ENCODE measurements at places on chromosomes 5 and 9. TPM values are rescaled to one million over a fixed set of nuclear protein-coding genes. Genes with fewer than 3 reads are reported as not detected.

- DNase-seq: no peak
Observed at GRCh38 chr9:78370991-78371390, 74.1 kb downstream of the PSAT1 start.

DNA sequence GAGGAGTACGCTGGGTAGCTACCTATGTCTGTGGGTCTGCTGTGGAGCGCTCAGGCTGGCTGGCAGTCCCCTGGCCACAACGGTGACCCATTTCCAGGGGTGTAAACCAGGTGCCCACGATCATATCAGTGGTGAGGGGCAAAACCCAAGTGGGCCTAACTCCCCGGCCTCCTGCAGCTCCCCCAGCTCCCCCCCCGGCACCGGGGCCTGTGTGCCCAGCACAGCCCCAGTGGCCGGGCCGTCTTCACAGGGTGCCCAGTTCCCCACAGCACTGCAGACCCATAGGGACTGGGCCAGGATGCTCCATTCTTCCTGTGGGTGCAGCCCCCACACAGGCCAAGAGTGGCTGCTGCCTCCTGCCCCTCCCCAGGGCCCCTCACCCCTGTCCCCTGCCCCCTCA lies 958 bp upstream of the LCN8 start:
- DNase-seq: no peak

GRCh38 chr9:84970432-84970831 lies 300.9 kb downstream of the NTRK2 start:
- no peak for DNase-seq

ERP44 gene
- 11.5 TPM for total RNA-seq

- no peak for DNase-seq
Observed at GRCh38 chr9:99002706-99003105, 59.0 kb downstream of the COL15A1 start.

DNA sequence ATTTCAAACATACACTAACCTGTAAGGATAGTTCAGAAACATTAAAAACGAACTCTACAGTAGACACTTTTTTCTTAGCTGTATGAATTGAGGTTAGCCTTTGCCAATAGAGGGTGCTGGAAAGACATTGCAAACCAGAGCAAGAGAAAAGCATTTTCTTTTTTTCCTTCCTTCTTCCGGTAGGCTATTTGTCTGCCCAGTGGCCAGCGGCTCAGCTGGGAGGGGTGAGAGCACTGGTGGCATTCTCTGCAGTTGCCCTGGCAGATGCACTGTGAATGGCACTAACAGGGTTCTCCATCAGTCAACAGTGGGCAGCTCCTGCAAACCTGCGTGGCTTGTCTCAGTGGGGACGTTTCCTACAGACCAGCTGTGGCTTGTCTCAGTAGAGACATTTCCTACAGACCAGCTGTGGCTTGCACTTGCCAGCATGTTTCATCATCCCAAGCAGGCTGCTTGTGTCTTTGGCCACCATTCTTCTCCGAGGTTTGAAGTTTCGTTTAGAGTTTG lies 984.5 kb upstream of the CDH18 start:
- no peak for DNase-seq

DNA sequence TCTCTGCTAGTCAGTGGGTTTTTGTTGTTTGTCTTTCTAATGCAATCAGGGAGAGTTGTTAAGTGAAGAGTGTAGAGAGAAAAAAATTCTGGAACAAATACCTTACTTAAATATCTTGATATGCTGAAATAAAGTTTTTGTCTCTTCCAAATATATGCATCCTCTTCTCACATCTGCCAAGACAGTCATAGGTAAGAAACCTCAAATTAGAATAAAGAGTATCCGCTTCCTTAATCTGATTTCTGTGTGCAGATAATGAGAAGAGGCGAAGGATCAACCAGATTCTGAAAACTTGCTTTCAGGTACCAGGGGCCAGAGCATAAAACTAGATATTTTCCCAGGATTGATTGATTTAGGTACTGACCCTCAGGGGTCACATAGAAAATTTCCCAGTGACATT lies 11.3 kb upstream of the IL6ST start:
- no peak for DNase-seq

DNA sequence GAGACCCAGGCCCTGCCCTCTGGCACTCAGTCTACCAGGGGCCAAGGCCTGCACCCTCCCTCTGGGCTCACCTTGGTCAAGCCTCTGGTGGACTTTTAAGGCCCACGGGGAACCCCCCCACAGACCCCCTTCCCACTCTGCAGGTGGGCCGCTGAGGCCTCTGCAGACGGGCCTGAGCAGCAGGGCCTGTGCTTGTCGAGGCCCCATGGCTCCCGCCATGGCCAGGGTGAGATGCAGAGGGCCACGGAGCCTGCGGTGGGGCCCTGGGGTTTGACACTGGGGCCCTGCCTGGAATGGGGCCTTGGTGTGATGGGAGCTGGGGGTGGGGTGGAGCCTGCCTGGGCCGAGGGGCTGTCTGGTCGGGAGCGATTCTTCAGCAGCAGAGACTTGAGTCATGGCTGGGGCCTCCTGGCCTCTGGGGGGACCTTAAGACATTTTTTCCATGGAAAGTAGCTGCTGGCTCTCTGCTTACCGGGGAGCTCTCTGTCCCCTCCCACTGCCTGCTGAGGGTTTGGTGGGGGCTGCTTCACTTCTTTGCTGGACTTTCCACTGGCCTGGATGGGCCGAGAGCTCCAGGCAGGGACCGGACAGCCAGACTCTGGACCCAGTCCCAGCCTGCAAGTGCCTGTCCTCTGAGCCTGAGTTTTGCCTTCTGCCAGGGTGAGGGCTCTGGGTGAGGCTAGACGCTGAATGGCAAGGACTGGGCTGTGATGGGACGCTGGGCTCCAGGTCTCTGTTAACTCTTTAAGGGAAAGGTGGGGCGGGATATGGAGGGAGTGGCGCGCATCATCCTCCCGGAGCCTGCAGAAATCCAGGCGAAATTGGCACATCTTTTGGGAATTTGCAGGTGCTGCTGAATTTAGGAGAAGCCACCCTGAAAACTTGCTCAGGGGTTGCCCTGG lies 132.2 kb downstream of the RXRA start:
- DNase-seq: peak; percentile 74

C5orf52 gene
- total RNA-seq: not detected

DNA sequence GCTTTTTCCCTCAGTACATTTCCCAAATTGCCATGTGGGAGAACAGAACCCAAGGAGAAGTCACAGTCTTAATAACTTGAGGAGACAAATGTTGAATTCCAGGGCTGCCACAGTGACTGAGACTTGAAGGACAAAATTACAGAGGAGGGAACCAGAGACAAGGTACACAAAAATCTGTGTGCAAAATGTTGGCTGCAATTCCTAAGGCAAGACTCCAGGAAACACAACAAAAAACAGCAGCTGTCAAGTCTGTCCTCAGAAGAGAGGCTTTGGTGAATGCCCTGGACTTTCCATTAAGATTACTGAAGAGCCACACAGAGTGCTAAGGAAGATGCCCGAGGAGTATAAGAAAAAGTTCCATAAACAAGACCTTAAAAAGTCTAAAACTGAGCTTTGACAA lies 21.1 kb downstream of the AP3B1 start:
- DNase-seq: no peak

DNA sequence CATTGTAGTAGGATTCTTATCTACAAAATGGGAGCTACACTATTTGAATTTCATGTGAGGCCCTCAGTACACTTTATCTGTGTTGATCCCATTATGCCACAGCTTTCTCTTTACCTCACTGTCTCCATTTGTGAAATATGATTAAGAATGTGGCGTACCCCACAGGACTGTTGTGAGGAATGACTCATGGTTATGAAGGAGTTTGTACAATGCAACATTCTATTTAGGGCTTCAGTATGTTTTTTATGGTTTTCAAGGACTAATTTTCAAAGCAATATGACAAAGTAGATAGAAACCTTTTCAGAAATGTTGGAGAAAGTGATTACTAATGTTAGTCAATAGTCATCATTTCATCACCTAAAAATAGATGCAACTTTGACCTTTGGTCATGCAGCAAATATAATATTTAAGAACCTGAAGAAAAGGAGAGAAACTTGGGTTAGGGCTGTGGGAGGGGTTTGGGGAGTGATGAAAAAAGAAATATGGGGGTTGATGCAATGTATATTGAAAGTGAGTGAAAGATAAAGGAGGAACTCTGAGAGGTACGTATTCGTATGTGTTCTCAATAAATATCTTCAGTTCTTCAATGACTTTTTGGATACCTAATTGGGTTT lies 53.7 kb upstream of the PIP5K1B start:
- DNase-seq: no peak

DNA sequence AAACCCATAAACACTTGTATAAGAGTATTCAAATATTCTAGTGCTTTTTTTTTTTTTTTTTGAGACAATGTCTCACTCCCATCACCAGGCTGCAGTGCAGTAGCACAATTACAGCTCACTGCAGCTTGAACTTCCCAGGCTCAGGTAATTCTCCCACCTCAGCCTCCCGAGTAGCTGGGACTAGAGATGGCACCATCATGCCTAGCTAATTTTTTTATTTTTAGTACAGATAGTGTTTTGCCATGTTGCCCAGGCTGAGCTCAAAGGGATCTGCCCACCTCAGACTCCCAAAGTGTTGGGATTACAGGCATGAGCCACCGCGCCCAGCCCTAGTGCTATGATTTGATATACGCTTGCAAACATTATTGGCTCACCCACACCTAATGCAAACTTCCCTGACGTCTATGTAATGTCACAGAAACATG lies 11.8 kb downstream of the IL6ST start:
- peak; percentile 25 for DNase-seq

STK32A gene
- 2.7 TPM for total RNA-seq

GRCh38 chr5:34803974-34804732 lies 34.8 kb upstream of the TTC23L start:
- DNase-seq: no peak

- no peak for DNase-seq
Observed at GRCh38 chr5:177103523-177104253, 17.0 kb downstream of the FGFR4 start.

FCN1 gene
- 147 TPM for total RNA-seq

DNA sequence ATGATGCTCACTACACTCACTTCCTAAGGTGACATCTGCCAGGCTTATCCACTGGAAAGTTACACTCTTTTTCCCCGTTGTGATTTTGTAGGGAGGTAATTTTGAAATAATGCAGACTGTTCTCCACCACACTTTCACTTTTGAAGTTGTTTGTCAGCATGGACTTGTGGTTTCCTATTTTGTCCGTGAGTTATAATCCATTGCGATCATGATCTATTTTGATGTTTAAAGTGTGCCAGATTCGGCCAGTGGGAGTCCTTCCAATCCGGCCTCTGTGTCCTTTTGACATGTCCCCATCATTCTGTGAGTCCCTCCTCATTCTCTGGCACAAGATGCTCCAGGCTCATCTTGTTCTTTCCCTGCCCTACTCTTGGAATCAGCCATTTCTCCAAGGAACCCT lies 211.3 kb upstream of the KLF4 start:
- DNase-seq: no peak

GOLM1 gene
- total RNA-seq: 16.9 TPM

DNA sequence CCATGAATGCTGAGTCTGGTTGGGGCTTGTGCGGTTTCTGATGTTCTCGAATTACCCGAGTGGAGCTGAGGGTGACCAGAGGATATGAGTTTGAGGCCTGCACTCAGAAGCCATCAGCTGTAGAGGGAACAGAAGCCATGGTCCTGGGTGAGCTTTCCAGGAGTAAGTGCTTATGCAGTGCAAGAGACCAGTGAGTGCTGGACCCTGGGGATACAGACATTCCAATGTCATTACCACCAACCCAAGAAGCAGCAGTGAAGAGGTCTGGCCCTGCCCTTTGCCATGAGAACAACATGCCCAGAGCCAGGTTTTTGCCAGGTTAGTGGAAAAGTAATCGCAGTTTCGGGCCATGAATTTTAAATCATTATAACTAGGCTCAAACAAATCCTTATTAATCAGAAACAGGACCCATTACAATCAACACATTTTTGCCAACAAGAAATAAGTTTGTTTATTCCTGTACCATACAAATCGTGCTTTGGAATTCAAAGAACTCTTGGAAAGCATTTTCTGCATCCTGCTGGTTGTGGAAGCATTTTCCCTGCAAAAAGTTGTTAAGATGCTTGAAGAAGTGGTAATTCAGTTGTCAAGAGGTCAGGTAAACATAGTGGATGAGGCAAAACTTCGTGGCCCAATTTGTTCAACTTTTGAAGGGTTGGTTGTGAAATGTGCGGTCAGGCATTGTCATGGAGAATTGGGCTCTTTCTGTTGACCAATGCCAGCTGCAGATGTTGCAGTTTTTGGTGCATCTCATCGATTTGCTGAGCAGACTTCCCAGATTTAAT lies 154.6 kb downstream of the SYK start:
- peak; percentile 36 for DNase-seq

DNA sequence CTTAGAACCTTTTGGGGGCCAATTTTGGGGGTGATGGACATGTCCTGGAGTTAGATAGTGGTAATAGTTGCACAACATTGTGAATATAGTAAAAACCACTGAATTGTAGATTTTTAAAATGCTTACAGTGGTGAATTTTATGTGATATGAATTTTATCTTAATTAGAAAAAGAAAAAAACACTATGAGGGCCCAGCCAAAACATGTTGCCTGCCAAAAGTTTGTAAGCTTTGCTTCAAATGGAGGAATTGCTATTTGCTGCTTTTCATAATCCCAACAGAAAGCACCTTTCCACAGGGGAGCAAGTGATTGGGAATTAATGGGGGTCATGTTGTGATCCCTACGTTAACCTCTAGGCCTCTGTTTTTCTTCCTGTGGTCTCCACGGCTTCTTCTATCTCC lies 19.1 kb downstream of the TNFAIP8 start:
- no peak for DNase-seq

GRCh38 chr9:35277171-35277520 lies 115.3 kb downstream of the UNC13B start:
- DNase-seq: no peak

DNA sequence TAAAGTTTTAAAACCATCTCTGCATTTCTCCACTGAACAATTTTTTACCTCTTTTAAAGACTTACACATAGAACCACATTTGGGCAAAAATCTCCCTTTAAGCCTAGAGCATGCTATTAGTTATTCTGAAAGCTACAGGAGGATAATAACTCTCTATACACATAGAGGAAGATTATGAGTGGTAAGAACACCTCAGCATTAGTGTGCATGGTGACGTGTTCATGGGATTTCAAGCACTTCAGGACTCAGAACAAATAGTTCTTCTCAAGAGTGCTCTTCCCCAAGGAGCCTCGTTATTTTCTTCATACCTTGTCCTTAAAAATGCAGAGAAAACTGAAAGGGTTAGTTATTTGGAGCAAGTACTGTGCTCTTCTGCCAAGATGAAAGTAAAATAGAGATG lies 256.9 kb upstream of the TUSC1 start:
- no peak for DNase-seq

GRCh38 chr5:37637165-37637845 lies 202.5 kb downstream of the GDNF start:
- no peak for DNase-seq

PRDM9 gene
- not detected for total RNA-seq

DNA sequence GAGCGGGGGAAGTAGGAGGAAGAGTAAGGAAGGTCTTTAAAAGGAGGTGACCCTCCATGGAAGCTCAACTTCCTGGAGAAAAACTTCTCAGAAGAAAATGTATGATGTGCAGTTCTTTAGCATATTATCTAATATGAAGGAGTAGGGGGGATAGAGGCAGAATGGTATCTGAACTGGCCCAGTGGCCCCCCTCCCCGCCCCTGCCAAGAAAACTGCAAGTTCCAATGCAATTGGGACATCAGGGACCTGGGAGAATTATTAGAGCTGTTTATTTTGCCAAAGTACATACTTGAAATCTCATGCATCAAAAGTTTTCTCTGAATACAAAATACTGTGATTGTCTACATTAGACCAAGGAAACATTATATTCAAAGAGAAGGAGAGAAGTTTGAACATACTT lies 40.6 kb upstream of the GAS1 start:
- no peak for DNase-seq

FNIP1 gene
- total RNA-seq: 58.7 TPM

GRCh38 chr5:11528720-11529119 lies 375.5 kb downstream of the CTNND2 start:
- no peak for DNase-seq

GRCh38 chr5:53073348-53073747 lies 36.2 kb downstream of the MOCS2 start:
- no peak for DNase-seq

Data from upper lobe of left lung (tissue), 6 donors.